Activated T-helper 1 cell treated with anti-CD3 and anti-CD28 coated beads, Interleukin-2, amount 50 U/mL, for 16 hours (primary cell): ENCODE measurements at places on chromosomes 11 and 22.

DNA sequence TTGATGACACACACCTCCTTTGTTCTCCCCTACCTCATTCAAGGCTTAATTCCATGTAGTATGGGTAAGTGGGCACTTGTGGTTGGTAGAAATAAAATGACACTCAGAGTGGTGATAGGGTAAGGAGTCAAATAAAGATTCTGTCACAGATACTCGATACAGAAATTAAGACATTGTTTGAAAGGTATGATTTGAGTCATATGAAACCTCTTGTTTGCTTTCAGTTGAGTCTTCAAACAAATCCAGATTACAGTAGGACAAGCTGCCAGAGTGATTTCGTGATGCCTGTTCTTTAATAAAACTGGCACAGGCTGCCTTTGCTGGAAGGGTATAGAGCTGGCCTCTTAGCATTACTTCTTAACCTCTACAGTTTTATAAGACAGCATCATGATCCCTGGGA, 182.4 kb downstream of the SPON1 start:
- DNase-seq, result no peak

DNA sequence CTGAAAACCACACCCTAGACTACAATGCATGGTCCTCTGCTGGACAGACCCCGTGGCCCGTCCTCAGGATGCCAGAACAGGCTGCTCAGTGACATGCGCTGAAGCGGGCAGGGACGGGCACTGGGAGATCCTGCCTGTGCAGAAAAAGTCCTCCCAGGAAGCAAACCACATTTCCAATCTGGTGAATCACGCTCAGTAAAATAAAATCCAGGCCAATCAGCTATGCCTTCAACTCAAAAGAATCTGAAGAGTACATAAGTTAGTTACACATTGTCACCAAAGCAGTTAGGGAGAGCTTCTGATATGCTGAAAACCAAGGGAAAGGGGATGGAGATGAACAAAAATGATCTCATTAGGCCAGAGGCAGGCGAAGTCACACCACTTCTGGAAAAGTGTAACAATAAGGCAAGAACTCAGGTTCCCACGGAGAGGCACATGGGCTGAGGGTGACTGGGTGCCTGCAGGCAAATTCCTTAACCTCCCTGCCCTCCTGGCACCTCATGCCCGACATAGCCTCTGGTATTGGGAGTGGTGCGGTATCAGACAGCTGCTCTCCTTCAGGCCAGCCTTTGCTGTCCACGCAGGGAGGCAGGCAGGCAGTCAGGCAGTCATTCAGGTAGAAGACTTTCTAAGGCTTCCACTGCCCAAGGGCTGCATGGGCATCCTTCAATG, 66.4 kb downstream of the APOL5 start:
- no peak for DNase-seq

DNA sequence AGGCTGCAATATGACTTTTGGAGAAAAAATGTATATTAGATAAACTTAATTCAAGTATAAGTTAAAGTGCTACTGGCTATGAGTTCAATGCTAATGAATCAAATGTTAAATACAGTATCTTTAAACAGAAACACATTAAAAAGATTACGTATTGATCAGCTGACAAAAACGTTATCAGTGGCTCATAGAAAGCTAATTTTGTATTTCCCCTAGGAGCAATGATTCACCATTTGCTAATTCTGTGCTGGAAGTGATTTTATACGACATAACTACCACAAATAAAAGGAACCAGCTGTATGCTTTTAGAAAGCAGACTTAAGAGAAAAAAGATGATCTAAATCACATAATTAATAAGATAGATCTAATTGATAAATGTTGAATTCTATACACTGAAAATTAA, 43.6 kb downstream of the MRE11 start:
- DNase-seq, result no peak

DNA sequence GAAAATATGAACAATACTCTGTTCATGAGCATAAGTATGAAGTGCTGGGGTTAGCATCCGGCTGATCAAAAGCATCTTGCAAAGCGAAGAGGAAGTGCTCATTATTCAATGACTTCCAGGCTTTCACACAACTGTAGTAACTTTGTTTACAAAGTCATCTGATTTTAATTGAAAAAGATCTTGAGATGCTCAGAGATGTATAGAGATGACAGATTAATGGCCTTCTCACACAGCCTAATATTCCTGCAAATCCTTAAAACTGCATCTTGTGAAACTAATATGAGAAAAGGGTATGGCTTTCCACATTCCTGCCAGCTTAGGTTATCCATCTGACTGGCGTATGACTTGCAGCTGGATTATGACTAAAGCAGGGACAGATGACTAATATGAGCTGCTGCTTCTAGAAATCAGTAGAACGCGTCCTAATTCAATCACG, 125.4 kb downstream of the CASP12 start:
- no peak for DNase-seq

- DNase-seq, result no peak
Observed at GRCh38 chr22:22022947-22023534, 40.5 kb upstream of the TOP3B start.

- no peak for DNase-seq
Observed at GRCh38 chr11:96035740-96036078, 111.8 kb upstream of the MTMR2 start.

DNA sequence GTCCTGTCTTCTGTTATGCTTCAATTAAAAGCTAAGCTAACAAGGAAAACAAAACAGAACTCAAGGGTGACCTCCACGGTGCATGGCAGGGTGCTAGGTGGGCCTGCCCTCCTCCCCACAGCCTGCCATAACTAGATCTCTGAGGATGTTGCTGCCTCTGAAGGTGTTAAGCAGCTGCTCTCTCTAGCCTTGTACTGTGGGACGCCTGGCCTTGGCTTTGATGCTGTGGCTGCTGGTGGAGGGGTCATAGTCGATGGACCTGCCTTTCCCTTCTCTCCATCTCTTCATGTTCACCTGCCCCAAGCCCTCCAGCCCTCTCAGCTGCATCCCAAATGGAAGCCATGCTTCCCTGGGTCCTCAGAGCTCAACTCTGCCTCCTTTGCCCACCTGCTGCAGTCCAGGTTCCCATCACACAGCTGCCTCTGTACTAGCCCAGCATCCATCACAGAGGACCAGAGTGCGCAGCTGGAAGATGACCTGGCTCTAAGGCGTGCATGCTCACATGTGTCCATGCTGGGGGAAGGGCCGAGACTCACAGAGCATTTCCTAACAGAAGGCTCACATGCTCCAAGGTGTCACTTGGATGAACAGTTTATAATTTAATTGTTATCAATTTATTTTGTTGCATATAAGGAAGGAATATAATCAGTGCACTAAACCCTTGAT, 180.3 kb upstream of the E2F8 start:
- no peak for DNase-seq

GRCh38 chr11:64036087-64037026, 626 bp downstream of the FLRT1 start:
- no peak for DNase-seq

GRCh38 chr11:47418454-47419259, 7.6 kb downstream of the PSMC3 start:
- no peak for DNase-seq

GRCh38 chr22:43901976-43902643, 10.3 kb upstream of the PNPLA5 start:
- no peak for DNase-seq

- DNase-seq, result no peak
Observed at GRCh38 chr11:77175869-77176539, 48.0 kb downstream of the MYO7A start.

DNA sequence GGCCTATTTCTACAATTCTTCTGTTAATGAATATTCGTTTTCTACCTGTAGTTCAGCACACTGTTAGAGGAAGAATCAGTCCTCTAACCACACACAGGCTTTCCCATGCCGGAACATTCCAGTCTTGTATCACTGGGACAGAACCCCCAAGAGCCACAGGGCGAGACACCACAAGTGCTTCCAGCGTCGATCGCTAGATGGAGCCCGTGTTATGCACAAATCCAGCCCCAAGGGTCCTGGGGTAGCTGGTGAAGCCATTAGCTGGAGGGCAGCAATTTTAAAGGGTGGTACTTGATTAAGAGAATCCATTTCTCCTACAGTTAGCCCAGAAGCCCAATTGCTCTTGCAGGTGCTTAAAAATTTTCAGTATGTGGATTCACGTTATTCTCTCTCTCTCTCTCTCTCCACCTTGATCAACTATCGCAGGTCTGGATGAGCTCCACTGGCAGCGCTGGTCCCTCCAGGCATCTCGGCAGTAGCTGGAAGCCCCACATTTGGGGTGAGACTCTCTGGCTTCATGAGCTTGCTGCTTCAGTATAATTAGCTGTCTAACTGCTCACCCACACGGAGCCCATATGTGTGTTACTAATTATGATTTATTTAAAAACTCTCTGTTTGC, 148.2 kb upstream of the SNX19 start:
- no peak for DNase-seq

DNA sequence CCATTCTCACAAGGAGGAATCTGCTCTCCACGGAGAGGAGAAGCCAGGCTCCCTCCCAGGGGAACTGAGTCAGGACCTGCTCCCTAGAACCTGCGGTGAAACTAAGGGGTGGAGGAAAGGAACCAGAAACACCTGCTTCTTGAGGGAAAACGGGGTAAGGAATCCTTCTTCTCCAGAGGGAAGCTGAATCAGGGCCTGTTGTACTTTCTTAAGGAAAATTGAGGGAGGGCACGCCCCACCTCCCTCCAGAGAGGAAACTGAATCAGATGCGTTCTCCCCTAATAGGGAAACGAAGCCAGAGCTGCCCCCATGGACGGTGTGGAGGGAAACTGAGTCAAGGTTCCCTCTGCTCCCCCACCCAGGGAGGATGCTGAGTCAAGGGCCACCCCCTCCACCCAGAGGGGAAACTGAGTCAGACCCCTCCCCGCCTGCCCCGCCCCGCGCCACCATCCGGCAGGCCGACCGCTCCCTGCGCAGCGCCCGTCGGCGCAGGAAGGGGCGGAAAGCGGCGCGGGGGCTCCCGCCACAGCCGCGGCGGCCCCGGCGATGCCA, 393 bp downstream of the RELA start:
- DNase-seq, result no peak

GRCh38 chr11:86793307-86793706, 7.0 kb upstream of the PRSS23 start:
- no peak for DNase-seq

DNA sequence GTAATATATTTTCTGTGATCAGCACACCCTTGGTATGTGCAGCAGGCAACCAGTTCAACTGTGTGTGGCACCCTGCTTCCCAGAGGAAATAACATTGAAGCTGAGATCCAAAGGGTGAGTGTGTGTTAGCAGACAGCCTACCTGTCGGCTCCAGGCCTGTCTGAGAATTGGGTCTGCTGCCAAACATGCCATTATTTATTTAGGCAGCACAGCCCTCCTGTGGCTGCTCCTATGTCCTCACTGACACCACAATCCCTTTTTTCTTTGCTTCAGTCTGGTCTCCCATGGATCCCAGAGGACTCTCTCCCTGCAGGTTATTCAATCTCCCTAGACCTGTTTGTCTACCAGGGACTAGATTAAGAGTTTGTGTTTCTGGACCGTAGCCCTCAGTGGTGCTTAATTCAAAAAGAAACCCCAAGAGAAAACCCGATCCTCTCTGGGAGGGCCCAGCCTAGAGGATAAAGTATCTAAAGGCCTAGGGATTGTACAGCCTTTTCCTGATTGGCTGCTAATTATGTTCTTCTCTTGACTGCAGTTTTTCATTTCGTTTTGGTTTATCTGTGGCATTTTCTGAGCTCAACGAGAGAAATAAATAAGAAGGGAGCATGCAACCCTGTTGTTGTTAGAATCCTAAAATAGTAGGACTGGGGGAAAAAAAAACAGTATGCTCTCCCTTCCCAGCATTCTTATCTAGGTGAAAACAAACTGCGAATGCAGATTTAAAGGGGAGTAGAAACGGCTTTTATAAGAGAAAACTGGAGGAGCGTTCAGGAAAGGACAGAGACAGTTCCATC, 24.1 kb downstream of the KCNE3 start:
- no peak for DNase-seq

DNA sequence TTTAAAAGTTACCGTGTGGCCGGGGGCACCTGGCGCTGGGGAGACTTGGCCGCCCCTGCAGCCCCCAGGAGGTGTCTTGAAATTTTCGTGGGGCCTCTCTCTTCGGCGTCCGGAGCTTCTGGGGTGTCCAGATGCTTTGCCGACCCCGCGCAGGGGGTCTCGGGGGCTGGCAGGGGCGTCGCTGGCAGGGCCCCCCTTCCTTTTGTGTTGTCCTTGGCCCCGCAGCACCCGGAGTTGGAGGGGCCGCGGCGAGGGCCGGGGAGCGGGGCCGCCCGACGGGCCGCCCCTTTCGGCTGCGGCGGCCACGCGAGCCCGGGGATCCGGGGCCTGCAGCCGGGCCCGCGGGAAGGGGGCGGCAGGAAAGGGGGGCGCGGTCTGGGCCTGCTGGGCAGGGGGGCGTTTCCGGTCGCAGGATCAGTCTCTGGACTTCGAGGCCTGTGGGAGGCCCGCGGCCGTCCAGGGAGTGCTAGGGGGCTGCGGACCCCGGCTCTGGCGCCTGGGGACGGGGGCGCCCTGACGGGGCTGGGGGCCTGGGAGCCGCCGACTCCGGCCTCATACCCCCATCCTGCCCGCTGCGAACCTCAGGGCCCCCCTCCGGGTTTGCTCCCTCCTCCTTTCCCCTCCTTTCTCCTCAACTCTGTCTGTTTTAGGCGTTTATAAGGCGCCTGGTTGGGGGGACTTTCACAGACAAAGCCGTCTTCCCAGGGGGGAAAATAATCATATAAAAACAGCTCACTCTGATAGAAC, 869 bp downstream of the ZC3H7B start:
- no peak for DNase-seq

DNA sequence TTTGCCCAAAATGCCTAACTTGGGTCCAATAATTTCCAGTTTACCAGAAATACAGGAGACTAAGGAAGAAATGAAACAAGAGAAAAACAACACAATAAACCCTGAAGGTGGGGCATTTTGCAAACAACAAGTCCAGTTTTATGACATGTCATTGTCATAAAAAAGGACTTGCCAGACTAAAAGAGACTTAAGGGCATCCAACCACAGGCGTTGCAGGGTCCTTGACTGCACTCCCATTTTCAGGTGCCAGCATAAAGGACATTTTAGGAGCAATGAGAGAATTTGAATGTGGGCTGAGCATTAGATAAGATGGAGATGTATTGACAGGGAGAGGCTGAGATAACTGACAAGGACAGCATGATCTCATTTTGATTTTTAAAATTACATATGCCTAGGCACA, 28.1 kb upstream of the DAGLA start:
- DNase-seq, result no peak

GRCh38 chr11:33723238-33723881, 12.9 kb downstream of the CD59 start:
- DNase-seq, result no peak

DNA sequence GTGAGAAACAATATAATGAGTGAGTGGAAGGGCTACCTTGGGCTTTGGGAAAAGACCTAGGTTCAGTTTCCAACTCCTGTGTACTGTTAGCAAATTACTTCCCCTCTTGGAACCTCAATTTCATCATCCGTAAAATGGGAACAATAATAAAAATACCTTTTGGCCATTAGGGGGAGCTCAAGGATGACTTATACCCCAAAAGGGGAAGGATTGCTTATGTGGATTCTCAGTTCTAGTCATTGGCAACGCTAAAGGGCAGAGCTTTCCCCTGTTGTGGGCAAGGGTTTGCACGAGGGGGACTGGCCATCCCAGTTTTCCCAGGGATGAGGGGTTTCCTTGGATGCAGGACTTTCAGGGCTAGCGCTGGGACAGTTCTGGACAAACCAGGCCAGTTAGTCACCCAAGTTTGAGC, 3.1 kb upstream of the COMMD9 start:
- no peak for DNase-seq
